ENCODE measurements at places on chromosomes 12 and 14. TPM values are rescaled to one million over a fixed set of nuclear protein-coding genes. Genes with fewer than 3 reads are reported as not detected.
A peak's percentile ranks its signal among the peaks of the same experiment; 100 is the strongest.

GRCh38 chr12:95083471-95083870 lies 10.1 kb upstream of the NR2C1 start:
- no peak overlapping the region for H3K27ac ChIP-seq
- H3K4me3 ChIP-seq: no peak overlapping the region
- no peak for DNase-seq

DNAAF2 gene
- 11.2 TPM for total RNA-seq

DNA sequence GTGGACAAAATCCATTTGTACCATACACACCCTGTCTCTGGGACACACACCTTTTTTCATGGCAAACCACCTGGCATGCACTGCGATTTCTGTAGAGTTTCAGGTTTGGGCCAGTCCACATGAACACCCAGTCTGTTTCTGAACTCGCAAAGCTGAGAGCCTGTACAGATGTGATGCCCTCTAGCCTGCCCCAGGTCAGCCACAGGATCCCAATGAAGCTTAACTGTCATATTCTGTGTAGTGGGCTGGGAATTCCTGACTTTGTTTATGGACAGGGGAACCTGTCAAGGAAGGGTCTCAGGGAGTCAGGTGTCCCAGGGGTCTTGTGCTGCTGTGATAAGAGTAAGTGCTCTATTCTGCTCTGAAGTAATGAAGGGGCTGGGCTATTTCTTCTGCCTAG lies 39.8 kb downstream of the CPM start:
- no peak overlapping the region for H3K27ac ChIP-seq
- no peak for DNase-seq
- H3K4me3 ChIP-seq: no peak overlapping the region
- no peaks in the 10 kb centered on the region for H3K36me3 ChIP-seq

LRRC74A gene
- total RNA-seq: 6.0 TPM

DNA sequence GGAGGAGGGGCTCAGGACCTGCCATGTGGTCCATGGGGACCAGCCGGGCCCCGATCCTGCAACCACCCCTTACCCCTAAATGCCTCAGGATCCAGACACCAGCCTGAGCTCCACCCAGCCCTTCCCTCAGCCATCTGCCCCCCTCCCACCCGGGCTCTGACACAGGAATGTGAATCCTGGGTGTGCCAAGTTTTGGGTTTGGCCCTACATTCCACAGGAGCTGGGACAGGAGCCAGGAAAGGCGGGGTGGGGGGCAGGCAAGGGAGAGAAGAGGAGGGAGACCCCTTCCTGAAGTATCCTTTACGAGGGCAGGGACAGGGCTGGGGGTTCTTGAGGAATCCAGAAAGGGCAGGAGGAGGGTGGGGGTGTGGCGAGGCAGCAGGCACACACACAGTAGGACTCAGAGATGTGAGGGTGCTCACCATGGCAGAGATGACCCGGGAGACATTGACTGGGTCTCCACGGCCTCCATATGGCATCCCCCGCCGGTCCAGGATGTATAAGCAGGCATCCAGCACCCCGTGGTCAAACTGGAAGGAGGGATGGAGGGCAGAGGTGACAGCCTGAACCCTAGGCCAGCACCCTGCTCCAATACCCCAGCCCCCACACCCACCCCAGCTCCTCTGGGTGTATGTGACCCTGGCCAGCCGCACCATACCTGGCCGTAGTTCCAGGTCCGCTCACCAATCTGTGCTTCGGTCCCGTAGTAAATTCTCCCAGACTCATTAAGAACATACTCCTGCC lies 3.5 kb downstream of the TGM1 start:
- H3K4me3 ChIP-seq: no peak overlapping the region
- no peaks in the 10 kb centered on the region for H3K4me1 ChIP-seq
- H3K27me3 ChIP-seq: no peaks in the 10 kb centered on the region

IAPP gene
- not detected for total RNA-seq

DNA sequence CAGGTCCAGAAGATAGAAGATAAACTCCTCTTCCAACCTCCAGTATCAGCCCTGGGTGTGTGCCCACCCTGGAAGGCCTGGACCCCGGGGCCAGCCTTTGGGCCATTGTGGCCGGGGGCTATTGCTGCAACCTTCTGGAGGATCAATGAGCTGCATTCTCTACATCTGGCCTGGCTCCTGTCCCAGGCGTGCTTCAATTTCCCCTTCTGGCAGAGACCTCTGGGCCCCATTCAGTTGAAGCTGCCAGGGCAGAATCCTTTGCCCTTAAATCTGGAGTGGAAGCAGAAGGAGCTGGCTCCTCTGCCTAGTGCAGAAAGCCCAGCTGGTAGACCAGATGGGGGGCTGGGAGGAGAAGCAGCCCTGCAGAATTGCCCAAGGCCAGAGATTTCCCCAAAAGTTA lies 10.0 kb downstream of the NYNRIN start:
- H3K27ac ChIP-seq: no peak overlapping the region
- no peaks in the 10 kb centered on the region for H3K27me3 ChIP-seq
- H3K36me3 ChIP-seq: no peaks in the 10 kb centered on the region
- H3K4me3 ChIP-seq: no peak overlapping the region

GRCh38 chr12:42935756-42936155 lies 346.2 kb upstream of the PRICKLE1 start:
- H3K4me1 ChIP-seq: no peaks in the 10 kb centered on the region
- H3K4me3 ChIP-seq: no peak overlapping the region
- no peak for DNase-seq
- H3K36me3 ChIP-seq: no peaks in the 10 kb centered on the region
- H3K27me3 ChIP-seq: no peaks in the 10 kb centered on the region
- H3K27ac ChIP-seq: no peak overlapping the region

DNA sequence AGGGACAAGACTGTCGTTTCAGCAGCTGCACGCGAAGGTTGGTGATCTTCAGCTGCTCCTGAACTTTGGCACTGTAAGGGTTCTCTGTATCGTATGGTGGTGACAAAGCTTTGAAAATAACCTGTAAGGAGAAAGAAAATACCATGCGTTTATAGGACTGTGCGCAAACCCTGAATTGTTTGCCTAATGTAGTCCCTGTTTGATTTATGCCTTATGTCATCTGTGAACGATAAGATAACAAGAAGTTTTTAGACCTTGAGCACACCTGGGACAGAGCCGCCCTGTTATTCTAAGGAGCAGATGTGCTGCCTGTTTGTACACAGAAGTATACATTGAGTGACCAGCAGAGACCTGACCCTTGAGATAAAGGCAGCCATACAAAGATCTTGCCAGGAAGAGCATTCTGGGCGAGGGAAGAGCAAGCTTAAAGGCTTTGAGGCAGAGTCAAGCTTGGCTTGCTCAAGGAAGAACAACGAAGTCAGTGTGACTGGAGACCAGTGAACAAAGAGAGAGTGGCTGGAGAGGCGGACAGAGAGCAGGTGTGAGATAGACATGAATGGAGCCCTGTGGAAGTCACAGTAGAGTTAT lies 52.4 kb downstream of the NTN4 start:
- H3K27me3 ChIP-seq: no peaks in the 10 kb centered on the region
- peak overlapping the region; percentile 2 for H3K27ac ChIP-seq
- DNase-seq: no peak
- H3K4me3 ChIP-seq: no peak overlapping the region

- peaks cover 3% of the 10 kb centered on the region for H3K4me1 ChIP-seq
- no peaks in the 10 kb centered on the region for H3K27me3 ChIP-seq
- DNase-seq: peak; percentile 79
- no peak overlapping the region for H3K27ac ChIP-seq
Observed at GRCh38 chr12:26878661-26879119, 45.7 kb upstream of the ITPR2 start.

LHX5 gene
- not detected for total RNA-seq

GRCh38 chr12:22124987-22125386 lies 79.0 kb downstream of the CMAS start:
- DNase-seq: no peak
- no peak overlapping the region for H3K4me3 ChIP-seq
- H3K4me1 ChIP-seq: no peaks in the 10 kb centered on the region
- H3K36me3 ChIP-seq: no peaks in the 10 kb centered on the region
- H3K27ac ChIP-seq: no peak overlapping the region
- H3K27me3 ChIP-seq: no peaks in the 10 kb centered on the region

DNA sequence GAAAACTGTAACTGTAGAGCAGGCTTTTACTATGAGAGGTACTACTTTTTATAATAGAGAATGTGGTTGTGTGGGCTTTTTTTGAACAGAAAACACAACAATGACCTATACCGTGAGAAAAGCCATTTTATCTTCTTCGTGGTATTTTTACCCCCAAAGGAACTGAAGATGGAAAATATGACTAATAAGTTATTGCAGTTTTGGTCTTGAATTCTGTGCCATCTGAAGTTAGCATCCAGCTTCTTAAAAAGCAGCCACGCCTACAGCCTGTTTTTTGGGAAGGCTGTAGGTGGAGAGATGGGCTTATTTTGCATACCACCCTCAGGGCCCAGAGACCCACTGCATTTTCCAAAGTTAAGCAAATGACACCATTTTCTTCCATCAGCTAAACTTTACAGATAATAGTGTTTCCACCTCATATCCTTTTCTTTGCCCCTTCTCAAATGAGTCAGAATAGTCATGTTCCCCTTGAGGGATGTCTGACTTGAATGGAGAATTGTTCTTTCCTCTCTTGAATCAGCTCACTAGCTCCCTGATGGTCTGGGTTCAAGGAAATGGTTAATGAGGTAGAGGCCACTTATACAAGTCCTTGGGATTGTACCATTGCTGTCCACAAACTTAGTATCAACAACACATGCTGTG lies 53.0 kb downstream of the TBC1D30 start:
- DNase-seq: no peak
- no peak overlapping the region for H3K4me3 ChIP-seq
- no peak overlapping the region for H3K27ac ChIP-seq

BCL2L14 gene
- 14.0 TPM for total RNA-seq

DNA sequence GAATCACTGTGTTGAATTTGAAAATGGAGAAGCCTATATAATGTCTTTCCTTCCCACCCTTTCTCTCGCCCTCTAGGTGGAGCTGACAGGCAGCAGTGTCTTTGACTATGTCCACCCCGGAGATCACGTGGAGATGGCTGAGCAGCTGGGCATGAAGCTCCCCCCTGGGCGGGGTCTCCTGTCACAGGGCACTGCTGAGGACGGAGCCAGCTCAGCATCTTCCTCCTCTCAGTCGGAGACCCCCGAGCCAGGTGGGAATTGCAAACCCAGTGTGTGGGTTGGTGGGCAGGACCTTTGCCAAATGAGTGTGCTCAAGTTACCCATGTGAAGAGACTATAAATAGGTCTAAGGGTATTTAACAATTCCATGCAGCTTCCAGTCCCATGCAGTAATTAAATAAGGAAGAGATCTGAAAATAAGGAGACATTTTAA lies 274.7 kb downstream of the EGLN3 start:
- no peak overlapping the region for H3K4me3 ChIP-seq
- H3K36me3 ChIP-seq: no peaks in the 10 kb centered on the region
- H3K4me1 ChIP-seq: no peaks in the 10 kb centered on the region
- peak; percentile 23 for DNase-seq
- no peak overlapping the region for H3K27ac ChIP-seq

DNA sequence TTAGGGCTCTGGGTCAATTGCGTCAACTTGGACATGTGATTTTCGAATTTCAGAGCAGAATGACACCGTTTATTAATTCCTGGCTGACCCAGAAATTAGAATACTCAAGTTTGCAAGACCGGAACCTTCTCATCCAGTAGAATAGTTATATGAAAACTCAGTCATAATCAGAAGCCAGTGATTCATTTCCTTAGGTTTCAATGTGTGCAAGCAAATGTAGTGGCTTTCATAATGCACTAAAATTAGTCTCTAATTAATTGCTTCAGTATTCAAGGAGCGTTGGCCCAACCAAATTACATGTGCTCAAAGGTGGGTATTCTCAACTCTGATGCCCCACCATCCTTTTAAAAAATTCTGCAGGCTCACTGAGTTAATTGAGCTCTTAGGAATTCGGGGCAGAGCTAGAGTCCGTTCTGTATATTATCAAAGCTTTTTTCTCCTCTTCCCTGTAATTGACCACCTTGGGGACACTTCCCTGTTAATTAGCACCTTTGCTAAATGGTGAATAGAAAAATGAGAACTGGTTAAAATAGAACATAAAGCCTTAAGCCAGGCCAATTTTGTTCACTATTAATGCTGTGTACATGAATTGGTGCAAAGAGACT lies 55.4 kb downstream of the DAO start:
- H3K27me3 ChIP-seq: no peaks in the 10 kb centered on the region
- H3K36me3 ChIP-seq: no peaks in the 10 kb centered on the region
- no peak overlapping the region for H3K27ac ChIP-seq
- no peak for DNase-seq

DNA sequence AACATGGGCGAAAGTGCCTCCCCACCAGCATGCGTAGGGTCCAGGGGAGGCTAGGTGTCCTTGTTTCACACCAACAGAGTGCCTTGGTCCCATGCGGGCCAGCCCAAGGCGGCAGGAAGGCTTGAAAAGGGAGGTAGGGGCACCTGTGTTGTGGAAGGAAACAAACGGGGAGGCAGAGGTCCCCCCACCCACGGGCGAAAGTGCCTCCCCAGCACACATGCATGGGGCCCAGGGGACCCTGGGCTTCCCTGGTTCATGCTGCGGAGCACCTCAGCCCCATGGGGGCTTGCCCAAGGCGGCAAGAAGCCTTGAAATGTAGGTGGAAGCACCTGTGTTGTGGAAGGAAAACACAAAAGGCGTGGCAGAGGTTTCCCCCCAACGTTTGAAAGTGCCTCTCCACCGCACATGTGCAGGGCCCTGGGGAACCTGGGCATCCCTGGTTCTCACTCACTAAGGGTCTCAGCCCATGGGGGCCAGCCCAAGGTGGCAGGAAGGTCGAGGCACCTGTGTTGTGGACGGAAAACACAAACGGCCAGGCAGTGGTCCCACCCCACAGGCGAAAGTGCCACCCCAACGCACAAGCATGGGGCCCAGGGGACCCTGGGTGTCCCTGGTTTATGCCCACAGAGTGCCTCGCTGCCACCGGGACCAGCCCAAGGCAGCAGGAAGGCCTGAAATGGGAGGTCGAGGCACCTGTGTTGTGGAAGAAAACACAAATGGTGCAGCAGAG lies 374.7 kb downstream of the ALG10 start:
- H3K4me3 ChIP-seq: no peak overlapping the region
- no peak overlapping the region for H3K27ac ChIP-seq
- H3K4me1 ChIP-seq: no peaks in the 10 kb centered on the region

NFE2 gene
- total RNA-seq: not detected

PPP1R36 gene
- total RNA-seq: 8.6 TPM

DNA sequence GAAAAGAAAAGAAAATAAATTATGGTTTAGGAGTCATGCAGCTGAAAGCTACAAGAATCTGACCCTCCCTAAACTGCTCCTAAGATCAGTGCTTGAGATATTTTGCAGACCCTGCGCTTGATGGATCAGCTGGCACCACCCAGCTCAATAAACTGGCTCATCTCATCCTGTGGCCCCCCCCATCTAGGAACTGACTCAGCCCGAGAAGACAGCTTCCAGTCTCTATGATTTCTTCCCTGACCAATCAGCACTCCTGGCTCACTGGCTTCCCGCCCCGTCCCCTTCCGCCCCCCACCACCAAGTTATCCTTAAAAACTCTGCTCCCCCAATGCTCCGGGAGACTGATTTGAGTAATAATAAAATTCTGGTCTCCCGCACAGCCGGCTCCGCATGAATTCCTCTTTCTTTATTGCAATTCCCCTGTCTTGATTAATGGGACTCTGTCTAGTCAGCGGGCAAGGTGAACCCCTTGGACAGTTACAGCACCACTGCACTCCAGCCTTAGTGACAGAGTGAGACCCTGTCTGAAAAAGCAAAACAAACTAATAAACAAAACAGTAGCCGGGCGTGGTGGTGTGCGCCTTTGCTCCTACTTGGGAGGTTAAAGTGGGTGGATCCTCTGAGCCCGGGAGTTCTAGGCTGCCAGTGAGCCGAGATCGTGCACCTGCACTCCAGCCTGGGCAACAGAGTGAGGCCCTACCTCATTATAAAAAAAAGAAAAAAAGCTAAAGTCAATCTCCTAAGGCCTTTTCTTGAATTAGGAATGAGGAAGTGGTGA lies 24.5 kb upstream of the SPTLC2 start:
- no peaks in the 10 kb centered on the region for H3K36me3 ChIP-seq
- no peak overlapping the region for H3K27ac ChIP-seq
- DNase-seq: no peak
- H3K4me1 ChIP-seq: no peaks in the 10 kb centered on the region

All from prostate gland (tissue), 2 donors.